Activated T-helper 1 cell treated with anti-CD3 and anti-CD28 coated beads, Interleukin-2, amount 50 U/mL, for 16 hours (primary cell): ENCODE measurements at places on chromosomes 2 and 18.

- no peak for DNase-seq
Measured at GRCh38 chr2:46001290-46001689, 295.9 kb upstream of the EPAS1 start.

GRCh38 chr2:69791045-69791444 is 38.4 kb upstream of the GMCL1 start:
- DNase-seq = no peak

DNA sequence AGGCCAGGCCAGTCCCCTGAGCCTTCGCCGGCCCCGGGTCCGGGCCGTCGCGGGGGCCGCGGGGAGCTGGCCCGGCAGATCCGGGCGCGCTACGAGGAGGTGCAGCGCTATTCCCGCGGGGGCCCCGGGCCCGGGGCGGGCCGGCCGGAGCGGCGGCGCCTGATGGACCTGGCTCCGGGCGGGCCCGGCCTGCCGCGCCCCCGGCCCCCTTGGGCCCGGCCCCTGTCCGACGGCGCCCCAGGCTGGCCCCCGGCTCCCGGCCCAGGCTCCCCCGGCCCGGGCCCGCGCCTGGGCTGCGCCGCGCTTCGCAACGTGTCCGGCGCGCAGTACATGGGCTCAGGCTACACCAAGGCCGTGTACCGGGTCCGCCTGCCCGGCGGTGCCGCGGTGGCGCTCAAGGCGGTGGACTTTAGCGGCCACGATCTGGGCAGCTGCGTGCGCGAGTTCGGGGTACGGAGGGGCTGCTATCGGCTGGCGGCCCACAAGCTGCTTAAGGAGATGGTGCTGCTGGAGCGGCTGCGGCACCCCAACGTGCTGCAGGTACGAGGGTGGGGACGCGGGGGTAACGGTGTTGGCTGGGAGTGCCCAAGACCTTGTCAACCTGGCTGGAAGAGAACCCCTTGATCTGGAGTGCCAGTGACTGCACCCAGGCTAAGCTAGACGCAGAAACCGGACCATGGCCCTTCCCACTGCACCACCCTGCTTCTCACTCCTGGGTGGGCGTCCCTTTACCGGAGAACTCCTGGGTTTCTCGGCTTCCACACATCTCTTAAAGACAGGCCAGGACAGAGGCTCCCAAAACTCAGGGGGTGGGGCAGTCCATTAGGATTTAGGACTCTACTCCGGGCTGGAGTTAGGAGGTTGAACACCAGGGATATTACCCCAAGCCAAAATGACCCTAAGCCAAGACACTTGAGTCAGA is 739 bp downstream of the PKDCC start:
- DNase-seq = no peak

DNA sequence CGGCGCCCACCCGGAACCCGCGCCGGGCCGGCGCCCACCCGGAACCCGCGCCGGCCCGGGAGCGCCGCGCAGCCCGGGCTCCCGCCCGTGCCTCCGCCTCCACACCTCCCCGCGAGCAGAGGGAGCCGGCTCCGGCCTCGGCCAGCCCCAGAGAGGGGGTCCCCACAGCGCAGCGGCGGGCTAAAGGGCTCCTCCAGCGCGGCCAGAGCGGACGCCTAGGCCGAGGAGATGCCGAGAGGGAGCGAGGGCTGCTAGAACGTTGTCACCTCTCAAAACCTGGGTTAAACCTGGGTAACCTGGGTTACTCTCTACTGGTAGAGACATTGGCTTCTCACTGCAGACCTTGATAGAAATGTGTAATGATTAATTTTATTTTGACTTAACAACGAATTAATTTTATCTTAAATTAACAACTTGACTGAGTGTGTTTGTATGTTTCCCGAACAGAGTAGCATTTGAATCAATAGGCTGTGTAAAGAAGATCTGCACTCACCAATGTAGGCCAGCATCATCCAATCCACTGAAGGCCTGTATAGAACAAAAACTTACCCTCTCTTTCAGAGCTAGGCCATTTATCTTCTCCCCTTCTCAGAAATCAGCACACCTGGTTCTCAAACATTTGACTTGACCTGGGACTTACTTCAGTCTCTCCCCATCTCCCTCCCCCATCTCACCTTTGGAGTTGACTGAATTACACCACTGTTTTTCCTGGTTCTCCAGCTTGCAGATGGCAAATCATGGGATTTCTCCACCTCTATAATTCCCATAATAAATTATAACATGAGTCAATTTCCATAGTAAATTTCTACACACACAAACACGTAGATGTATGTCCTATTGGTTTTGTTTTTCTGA is 242.7 kb downstream of the ASXL3 start:
- DNase-seq = no peak

DNA sequence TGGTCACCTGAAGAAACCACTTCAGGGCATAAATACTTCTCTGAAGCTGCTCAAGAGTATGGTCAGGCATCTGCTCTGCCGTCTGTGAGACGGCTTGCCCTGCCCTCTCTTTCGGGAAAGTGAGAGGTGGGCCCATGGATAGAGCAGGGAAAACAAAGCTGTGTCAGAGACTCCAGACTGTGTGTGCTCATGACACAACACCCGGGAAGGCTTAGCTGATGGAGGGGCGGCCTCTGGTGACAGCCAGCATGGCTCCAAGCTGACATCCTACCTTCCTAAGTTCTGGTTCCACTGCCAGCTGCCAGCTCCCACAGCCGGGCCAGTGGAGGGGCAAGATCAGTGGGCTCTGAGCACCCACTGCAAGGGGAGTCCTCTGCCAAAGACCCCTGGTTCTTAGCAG is 215.3 kb downstream of the ANKRD30B start:
- no peak for DNase-seq

- no peak for DNase-seq
Measured at GRCh38 chr2:55140316-55141219, 90.3 kb upstream of the RTN4 start.

- DNase-seq = no peak
Measured at GRCh38 chr2:39660612-39661236, 5.0 kb upstream of the TMEM178A start.

DNA sequence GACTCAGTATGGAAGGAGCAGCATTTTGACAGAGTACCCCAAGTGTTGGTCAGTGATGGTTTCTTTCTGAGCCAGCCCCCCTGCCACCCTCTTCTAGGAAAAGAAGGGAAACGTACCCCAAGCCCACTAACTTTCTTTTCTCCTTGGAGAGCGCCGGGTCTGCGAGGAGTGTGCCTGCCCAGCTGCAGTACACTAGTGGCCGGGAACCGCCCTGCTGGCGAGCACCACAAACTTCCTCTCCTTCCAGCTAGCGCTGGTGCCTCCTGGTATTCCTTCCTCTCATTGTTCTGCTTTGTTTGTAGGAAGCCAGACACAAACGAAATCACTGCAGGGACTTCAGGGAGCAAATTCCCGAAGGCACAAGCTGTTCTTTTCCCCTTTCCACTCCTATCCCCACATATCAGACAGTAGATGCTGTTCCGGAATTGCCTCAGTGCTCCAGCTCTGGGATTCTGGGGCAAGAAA is 1.8 kb downstream of the CCDC85A start:
- DNase-seq = no peak

DNA sequence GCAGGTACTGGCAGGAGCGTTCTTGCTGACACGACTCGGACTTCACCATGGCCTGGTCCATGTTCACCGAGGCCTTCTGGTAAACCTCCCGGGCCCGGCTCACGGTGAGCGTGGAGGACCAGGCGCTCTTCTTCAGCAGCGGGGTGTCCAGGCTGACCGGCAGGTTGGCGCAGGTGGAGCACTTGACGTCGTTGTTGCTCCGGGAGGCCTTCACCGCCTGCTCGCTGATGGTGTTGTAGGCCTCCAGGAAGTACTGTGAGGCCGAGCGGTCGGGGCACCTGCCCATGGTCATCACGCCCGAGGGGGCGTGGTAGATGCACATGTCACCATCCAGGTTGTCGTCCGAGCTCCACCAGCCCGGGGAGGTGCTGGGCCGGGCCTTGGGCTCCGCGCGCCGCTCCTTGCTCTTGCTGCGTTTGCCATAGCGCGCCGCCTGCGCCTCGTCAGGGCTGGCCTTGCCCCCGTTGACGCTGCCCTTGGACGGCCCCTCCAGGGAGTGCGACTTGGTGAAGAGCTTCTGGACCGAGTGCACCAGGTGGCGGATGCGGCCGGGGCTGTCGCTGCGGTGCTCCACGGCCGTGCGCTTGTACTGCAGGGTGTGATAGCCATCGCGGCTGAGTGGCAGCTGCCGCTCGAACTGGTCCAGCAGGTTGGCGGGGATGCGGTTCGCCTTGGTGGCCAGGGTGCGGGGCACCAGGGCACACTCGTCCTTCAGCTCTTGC is 429.3 kb downstream of the TGIF1 start:
- no peak for DNase-seq

DNA sequence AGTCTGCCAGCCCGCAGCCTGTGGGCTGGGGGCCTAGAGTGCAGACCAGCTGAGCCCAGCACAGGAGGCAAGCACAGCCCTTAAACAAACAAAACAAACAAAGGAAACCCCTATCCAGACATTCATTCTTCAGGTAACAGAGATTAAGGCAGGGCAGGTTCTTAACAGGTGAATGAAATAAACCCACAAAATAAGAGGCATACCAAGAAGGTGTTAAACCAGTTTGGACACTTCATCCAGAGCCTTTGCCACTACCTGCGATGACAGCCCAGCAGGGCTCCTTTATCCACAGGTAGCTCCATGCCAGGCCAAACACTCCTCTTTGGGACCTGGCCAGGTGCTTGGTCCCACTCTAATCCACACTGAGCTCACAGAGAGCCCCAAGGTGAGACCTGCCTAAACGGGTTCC is 209.7 kb upstream of the SIX2 start:
- no peak for DNase-seq

DNA sequence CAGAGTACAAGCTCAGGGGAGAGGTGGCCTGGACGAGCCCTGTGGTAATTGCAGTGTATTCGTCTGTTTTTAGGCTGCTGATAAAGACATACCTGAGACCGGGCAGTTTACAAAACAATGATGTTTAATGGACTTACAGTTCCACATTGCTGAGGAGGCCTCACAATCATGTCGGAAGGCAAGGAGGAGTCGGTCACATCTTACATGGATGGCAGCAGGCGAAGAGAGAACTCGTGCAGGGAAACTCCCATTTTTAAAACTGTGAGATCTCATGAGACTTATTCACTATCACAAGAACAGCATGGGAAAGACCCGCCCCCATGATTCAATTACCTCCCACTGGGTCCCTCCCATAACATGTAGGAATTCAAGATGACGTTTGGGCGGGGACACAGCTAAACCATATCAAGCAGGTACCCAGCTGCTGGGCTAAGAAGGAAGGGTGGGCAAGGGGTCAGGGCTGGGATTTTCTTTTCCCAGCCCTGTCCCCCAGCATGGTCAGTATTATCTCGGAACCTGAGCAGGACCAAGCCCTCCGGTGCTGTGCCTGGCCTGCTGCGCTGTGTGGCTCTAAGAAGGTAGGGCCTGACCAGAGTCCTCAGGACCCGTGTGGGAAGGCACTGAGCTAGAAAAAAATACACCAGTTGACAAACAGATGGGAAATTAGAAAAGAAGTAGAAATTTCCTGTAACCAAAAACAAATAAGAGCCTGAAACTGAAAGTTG is 78.6 kb upstream of the SH3BP4 start:
- DNase-seq = no peak

GRCh38 chr2:172431463-172431862 is 4.1 kb downstream of the ITGA6 start:
- no peak for DNase-seq

DNA sequence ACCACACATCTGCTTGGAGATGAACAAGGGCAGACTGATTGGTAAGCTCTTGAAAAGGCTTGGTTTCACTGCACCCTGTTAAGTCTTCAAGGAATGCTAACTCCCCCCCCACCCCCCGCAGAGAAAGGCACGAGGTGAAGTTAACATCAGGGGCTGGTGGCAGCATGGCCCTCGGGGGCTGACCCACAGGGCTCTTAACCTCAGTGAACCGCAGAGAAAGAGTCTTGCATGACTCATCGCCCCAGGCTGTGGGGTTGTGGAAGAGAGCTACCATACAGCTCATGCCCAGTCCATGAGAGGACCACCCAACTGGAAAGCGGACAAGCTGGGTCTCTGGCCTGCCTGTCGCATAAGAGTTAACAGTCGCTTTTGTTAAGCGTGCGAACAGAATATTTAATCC is 10.6 kb upstream of the CEP68 start:
- DNase-seq = no peak

- DNase-seq = no peak
Measured at GRCh38 chr2:134392442-134393074, 138.7 kb downstream of the MGAT5 start.

DNA sequence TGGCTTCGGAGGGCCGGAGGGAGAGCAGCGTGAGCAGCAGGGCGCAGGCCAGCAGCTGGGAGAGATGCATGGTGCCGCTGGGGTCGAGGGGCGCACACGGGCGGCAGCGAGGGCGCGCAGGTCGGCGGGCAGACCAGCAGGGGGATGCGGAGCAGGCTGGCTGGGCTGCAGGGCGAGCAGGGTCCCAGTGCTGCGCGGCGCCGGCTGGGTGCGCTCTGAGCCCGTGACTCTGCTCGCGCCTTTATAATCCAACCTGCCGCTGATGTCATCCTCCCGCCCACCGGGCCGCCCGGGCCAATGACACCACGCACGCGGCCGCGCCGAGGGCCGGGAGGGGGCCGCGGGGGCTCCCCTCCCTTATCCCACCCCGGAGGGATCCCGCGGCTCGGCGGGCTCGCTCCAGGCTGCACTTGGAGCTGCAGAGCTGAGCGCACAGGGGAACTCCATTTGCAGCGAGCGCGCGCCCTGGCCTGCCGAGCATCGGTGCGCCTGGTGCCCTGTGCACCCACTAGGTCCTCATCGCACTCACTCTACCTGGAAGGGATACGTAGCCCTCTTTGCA is at the start of gene NPPC:
TSS of gene NPPC (minus strand) at position 217 of the 562 bp plus-strand sequence. CDS start at position 70, 147 bp downstream.
- no peak for DNase-seq

GRCh38 chr2:207352978-207353671 is 176.6 kb upstream of the CREB1 start:
- DNase-seq = no peak

- no peak for DNase-seq
Measured at GRCh38 chr18:68484241-68484640, 230.7 kb downstream of the TMX3 start.

DNA sequence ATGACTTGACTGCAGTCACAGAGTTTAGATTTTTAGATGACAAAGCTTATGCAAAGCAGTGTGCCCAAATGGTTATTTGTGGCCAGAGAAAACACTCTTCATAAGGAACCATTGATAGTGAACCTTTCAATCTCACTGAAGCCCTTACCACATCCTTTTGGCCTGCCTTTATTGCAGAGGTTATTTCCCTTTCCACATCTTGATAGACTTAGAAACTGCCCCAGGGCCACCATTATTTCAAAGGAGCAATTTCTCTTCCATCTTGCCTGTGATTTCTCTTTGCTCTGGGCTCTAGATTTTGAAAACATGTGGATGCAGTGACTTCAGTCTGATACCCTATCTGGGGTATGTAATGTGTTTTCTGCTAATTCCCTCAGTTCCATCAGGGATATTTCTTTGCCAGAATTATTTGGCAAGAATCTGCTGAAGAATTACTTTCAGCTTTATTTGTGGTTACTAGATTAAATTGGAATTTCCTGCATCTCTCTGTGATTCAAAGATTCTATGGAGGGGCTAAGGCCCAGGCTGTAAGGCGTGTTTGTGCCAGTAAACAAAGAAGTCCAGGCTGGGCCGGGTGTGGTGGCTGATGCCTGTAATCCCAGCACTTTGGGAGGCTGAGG is 51.0 kb downstream of the MOGAT1 start:
- DNase-seq = no peak
